Thyroid gland (tissue), 4 donors: ENCODE measurements at places on chromosomes 11 and 22. TPM values are rescaled to one million over a fixed set of nuclear protein-coding genes. Genes with fewer than 3 reads are reported as not detected.

GPR83 gene
- total RNA-seq, result 4.7 TPM

ARHGAP42 gene
- 21.8 TPM for total RNA-seq

MRGPRX4 gene
- not detected for total RNA-seq

MS4A7 gene
- total RNA-seq, result 7.8 TPM

BARX2 gene
- total RNA-seq, result 0.78 TPM

DNA sequence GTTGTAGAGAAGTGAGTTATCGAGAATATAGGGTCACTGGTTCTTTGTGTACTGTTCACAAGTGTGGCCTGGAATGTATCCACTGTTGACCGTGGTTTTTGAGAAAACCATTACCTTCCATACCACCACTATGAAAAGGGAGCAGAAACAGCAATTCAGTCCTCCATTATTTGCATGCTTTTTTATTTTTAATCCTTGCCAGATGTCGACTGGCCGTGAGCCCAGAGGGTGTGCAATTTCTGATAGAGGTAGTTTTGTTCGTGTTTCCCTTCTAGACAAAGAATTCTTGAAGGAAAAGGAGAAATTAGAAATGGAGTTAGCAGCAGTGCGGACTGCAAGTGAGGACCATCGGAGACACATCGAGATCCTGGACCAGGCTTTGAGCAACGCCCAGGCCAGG is 81.7 kb downstream of the AMOTL1 start:
- H3K4me3 ChIP-seq, result no peak overlapping the region
- H3K4me1 ChIP-seq, result peaks cover under 1% of the 10 kb centered on the region
- peaks cover 12% of the 10 kb centered on the region for H3K36me3 ChIP-seq

DNA sequence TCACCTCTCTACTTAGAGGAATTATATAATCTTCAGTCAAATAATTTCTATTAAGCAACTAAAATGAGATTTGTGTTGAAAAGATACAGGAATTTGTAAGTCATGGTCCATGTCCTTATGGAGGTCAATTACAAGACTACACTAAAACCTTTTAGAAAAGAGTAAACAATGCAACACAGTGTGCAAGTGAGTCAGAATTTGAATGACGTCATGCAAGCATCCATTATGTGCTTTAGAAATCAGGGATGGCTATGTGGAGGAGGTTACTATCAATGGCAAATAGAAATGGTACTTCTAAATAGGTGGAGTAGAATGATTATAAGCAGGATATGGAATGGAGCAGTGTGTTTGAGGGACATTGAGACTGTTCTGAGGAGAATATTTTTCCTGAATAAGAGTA is 16.6 kb downstream of the OR10D3 start:
- H3K4me3 ChIP-seq, result no peak overlapping the region
- DNase-seq, result no peak
- H3K27ac ChIP-seq, result no peak overlapping the region
- H3K36me3 ChIP-seq, result no peaks in the 10 kb centered on the region
- H3K27me3 ChIP-seq, result no peaks in the 10 kb centered on the region
- H3K4me1 ChIP-seq, result no peaks in the 10 kb centered on the region

- H3K4me1 ChIP-seq, result no peaks in the 10 kb centered on the region
- no peak overlapping the region for H3K27ac ChIP-seq
- no peaks in the 10 kb centered on the region for H3K36me3 ChIP-seq
- no peaks in the 10 kb centered on the region for H3K27me3 ChIP-seq
- no peak for DNase-seq
These were observed 1500.4 kb downstream of the TBC1D22A start for GRCh38 chr22:48262596-48263430.
